ENCODE measurements at places on chromosomes 6 and 20. TPM values are rescaled to one million over a fixed set of nuclear protein-coding genes. Genes with fewer than 3 reads are reported as not detected.

MYCT1 gene
- not detected for total RNA-seq

COL9A3 gene
- 1.0 TPM for total RNA-seq

C4B gene
- total RNA-seq: 3.1 TPM

GRCh38 chr20:57678340-57678739, 31.5 kb downstream of the PMEPA1 start:
- no peak for DNase-seq
- no peak overlapping the region for H3K27ac ChIP-seq
- H3K36me3 ChIP-seq: no peaks in the 10 kb centered on the region

ZNF165 gene
- total RNA-seq: 2.5 TPM

Data from GM12878 (cell line).